ENCODE measurements at places on chromosomes 4 and X.
A peak's percentile ranks its signal among the peaks of the same experiment; 100 is the strongest.

DNA sequence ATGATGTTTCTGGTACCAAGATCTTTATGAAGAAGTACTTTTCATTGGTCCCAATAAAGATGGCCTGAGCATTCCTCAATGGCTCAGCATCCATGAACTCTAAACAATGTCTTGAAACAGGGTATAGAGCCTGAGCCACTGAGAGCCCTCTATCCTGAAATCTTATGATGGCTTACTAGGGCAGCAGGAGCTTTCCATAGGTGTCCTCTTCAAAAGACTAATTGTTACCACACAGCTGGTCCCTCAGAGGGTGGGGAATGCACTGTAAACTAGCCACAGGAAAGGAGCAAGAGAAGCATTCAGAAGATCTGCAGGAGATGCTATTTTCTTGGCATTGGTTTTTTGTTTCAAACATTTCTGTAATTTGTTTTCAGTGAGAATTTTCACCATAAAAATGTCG is 5.6 kb upstream of the BANK1 start:
- no peak for DNase-seq

- DNase-seq = no peak
These were observed 73.3 kb downstream of the PSAPL1 start for GRCh38 chr4:7361280-7361895.

GRCh38 chrX:48787505-48788443 is 1.4 kb downstream of the GATA1 start:
- DNase-seq = no peak

DNA sequence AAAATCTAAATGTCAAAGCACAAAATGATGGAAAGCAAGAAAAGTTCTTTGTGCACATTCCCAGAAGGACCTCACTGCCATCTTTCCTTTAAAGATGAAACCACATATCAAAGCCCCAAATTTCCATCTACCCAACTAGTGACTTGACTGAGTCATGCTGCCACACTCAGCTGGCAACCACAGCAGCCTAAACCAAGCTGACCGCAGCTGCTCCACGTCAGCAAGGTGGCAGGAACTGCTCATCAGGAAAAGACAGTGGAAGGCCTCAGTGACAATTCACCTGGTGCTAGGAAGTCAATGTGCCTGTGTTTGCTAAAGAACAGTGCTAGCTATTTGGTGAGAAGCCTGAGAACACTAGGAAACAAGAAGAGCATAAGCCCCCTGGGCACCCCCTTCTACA is 26.1 kb downstream of the ACOX3 start:
- DNase-seq = peak; percentile 52

GRCh38 chr4:1465173-1466033 is 59.2 kb upstream of the NKX1-1 start:
- DNase-seq = no peak

- DNase-seq = no peak
These were observed 10.6 kb upstream of the HMX1 start for GRCh38 chr4:8882239-8882638.

- no peak for DNase-seq
These were observed 15.4 kb downstream of the GASK1B start for GRCh38 chr4:158157412-158157811.

DNA sequence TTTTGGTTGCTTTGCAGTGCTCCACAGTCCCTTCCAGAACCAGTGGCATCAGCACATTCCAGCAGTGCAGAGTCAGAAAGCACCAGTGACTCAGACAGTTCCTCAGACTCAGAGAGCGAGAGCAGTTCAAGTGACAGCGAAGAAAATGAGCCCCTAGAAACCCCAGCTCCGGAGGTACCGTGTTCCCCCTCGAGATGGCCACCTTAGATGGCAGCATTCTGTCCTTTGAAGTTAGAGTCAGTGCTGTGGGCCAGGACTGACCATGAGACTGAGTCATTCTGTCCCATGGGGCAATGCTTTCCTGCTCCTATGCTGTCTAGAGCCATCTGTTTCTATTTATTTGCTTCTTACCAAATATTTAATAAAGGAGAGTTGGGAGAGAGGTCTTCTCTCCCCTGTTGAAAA is 112.3 kb downstream of the KLHL8 start:
- DNase-seq = no peak

- no peak for DNase-seq
These were observed 21.6 kb downstream of the ZFYVE28 start for GRCh38 chr4:2396781-2397368.

DNA sequence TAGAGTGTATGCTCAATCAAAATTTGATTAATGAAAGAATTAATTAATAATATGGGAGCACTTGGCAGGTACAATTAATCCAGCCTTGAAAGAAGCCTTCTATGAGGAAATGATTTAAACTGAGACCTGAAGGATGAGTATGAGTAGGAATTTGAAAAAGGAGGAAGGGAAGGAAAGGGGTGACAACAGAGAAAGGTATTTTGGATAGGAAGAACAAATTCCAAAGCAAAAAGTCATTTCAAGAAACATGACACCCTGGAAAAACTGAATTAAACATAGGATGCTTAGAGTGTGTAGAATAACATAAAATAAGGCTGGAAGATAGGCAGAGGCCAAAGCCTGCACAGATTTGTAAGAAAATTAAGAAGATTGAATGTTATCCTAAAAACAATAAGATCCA is 29.6 kb downstream of the PHOX2B start:
- DNase-seq = no peak

- DNase-seq = no peak
These were observed 56.7 kb upstream of the FGFBP2 start for GRCh38 chr4:16019649-16020048.

GRCh38 chrX:39856472-39857121 is 241.2 kb downstream of the BCOR start:
- no peak for DNase-seq

GRCh38 chr4:31275906-31276305 is 555.7 kb downstream of the PCDH7 start:
- DNase-seq = no peak

DNA sequence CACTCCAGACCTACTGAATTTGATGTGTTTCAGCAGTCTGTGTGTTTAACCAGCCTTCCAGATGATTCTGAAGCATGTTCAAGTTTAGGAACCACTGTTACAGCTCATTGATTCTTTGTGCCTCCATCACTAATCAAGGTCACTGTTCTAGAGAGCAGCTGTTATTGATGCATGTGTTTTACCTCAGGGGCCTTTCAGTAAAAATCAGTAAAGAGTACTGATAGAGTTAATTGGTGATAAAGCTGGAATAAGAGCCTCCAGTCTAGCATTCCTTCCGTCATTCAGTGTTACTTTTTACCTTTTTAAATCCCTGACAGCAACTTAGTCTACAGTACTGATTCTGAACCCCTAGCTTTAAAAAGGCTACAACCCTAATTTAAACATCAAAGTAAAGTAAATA is 12.9 kb downstream of the CPEB2 start:
- no peak for DNase-seq
